A172 (cell line): ENCODE measurements at places on chromosomes 7 and 10. TPM values are rescaled to one million over a fixed set of nuclear protein-coding genes. Genes with fewer than 3 reads are reported as not detected.

AGAP6 gene
- total RNA-seq: 0.62 and 3.6 TPM in 2 replicates

TMEM236 gene
- 0.05 and 0.12 TPM in 2 replicates for total RNA-seq

CEP55 gene
- total RNA-seq: 193 and 250 TPM in 2 replicates

GCK gene
- not detected in 2 replicates for total RNA-seq

OR6V1 gene
- total RNA-seq: not detected in 2 replicates

NUDT13 gene
- 4.0 and 40.4 TPM in 2 replicates for total RNA-seq

DNA sequence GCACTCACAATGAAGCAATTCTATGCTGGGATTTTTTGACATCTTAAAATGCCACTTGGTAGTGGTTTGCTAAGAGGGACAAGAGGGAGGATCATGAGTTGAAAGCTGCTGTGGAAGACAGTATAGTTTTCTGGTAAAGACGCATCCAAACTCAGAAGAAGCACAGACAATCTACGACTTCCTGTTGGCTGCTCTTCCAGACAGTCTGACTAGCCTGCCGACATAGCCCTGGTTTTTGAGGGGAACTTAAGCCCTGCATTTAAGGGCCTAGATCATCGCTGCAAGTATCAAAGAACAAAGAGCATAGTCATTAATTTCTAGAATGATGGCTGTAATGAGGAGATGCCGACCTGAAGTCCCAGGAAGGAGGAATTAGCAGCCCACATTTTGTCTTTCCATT lies 99.9 kb upstream of the IKZF1 start:
- DNase-seq: no peak

- no peak for DNase-seq
These were observed 73.9 kb downstream of the CELF2 start for GRCh38 chr10:11091517-11092102.

DNA sequence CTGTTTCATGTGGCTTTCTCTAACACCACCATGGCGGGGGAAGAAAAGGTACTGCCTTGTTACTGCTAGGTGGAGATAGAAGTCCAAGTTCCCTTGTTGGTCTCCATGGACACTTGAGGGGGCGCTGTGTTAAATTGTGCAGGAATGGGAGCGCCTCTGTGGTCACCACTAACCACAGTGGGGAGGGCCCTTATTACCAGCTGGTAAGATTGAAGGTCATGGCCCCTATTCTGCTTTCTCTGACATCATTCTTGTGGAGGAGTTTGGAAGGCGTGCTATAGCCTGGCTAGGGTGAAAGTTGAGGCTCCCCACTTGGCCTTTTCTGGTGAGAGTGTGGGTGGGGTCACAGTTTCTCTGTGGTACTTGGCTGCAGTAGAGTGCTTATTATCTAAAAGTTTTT lies 14.9 kb upstream of the MXI1 start:
- DNase-seq: no peak

DNA sequence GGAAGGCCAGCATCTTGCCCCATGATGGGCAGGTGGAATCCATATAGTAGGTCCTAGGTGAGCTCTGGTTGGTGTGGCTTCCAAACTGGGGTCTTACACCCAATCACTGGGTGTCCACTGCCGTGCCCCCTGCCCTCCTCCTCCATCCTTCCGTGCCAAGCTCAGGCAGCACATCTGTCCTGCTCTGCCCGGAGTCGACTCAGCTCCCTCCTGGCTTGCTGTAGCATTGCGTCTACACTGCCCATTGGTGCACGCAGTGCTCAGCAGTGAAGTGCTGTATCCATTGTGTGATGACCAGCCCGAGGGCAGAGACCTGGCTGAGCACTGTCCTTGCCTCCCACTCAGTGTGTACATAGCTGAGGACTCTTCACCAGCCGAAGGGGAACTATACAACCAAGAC lies 148.4 kb downstream of the ADAM12 start:
- DNase-seq: no peak

- no peak for DNase-seq
These were observed 317.9 kb upstream of the KLF6 start for GRCh38 chr10:4102802-4103344.

DNA sequence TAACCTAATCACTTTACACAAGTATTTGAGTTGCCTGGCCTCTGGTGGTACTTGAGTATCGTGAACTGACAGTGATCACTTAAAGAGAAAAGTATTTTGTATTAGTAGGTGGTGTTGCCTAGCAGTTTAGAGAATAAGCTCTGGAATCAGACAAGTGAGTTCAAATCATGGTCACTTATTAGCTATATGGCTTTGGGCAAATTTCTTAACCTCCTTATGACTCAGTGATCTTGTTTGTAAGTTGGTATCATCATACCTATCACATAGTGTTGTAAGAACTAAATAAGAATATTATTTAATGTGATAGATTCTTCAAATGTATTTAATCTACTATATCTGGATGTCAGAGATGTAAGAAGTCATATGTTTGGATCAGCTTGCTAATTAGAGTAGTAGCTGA lies 163.8 kb downstream of the RNF133 start:
- DNase-seq: no peak

GRCh38 chr10:14742815-14743214 lies 31.9 kb downstream of the FAM107B start:
- no peak for DNase-seq

DNA sequence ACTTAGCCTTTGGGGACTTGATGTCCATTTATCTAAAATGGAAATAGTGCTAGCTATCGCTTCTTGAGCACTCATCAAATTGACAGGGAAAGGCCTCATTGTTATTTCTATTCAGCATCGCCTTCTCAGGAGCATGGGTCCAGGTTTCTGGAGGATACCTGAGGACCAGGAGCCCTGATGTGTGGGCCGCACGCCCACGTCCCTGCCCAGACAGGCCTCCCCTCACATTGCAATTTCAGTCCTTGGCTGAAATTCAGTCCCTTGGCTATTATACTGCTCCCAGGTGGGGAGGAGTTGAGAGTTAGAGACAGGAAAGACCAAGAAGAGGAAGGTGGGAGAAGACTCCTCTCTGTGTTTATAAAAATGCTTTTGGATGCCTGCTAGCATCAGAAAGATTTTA lies 38.9 kb downstream of the GPRIN2 start:
- no peak for DNase-seq

DNA sequence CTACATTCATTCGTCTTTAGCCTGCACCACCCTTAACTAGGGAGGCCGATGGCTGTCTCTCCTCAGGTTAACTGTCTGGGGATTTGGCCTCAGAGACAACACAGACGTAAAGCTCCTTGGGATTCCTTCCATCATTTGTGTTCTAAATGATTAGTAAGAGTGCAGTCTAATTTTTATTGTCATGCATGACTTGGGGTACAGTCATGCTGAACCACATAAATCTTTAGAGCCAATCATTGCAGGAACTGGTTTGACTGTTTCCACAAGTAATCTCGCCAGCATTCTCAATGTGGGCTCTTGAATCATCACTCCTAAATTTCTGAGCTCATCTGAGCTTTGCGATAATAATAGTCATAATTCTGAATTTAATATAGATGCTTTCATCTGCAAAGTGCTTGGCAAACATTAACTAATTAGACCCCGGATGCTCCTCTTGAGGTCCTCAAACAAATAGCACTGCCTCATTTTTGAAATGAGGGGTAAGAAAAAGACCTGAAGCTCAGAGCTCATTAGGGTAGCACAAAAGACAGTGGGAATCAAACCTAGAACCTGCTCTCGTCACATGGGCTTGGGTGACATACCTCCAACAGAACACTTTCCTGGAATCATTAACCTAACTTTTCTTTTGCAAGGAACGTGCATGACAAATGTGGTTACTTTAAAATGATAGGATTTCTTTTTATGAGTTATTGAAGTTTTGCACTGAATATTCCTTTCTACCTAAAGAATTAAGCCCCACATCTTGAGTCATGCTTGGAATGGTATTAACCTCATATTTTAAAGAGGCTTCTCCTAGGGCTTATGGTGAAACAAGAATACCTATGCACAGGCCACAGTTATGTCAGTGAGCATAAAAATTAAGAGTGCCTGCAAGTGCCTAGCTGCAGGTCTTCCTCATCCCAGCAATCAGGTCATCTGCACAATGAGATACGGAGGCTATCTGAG lies 118.9 kb upstream of the NRP1 start:
- peak; percentile 65 for DNase-seq

- DNase-seq: no peak
These were observed 1.2 kb downstream of the GAL3ST4 start for GRCh38 chr7:100166970-100167911.

GRCh38 chr7:1607696-1608095 lies 37.9 kb upstream of the PSMG3 start:
- peak; percentile 53 for DNase-seq

- DNase-seq: no peak
These were observed 62.0 kb upstream of the NRBF2 start for GRCh38 chr10:63071145-63071544.

DNA sequence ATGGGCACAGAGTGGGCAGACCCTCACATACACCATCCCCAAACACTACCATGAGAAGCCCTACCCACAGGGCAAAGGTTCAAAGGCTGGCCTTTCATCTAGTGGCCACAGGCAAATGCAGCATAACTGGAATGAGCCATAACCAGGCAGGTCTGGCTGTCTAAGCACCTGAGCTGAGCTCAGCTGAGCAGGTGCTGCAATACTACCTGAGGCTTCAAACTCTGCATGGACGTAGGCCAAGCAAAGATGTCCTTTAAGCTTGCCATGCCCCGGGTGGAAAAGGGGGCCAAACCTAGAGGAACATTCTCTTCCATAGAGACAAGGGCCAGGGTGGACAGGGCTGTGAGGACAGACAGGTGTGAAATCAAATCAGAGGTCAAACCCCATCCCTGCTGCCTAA lies 65.3 kb upstream of the CAMK2B start:
- no peak for DNase-seq

- no peak for DNase-seq
These were observed 450.2 kb downstream of the PLXNA4 start for GRCh38 chr7:132125872-132126595.

DNA sequence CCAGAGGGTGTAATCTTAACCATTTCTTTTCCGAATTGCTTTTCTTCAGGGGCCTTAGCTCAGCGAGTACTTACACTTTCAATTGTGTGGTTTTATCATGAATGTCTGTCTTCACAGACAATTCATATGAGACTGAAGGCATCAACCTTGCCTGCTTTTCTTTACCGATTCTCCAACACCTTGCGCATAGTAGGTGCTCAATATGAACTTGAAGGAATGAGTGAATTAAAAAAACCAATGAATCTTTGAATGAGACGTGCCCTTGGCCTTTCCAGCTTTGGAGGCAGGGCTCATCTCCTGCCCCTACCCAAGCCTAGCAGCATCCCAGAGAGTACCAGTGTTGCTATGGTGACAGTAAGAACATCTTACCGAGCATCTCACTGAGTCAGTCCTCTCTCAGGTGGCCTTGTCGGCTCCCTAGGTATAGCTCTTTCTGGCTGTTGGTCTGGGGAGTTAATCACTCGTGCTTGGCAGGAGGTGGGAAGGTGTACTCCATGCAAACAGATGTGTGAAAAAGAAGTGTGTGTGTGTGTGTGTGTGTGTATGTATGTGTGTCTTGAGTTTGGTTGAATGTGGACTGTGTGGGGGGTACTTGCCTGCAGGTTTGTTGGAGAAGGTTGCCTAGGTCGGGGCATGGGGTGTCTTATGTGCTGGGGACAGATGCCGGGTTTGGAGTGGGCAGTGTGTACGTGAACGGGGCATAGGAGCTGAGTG lies 107.7 kb downstream of the C10orf105 start:
- DNase-seq: no peak

DNA sequence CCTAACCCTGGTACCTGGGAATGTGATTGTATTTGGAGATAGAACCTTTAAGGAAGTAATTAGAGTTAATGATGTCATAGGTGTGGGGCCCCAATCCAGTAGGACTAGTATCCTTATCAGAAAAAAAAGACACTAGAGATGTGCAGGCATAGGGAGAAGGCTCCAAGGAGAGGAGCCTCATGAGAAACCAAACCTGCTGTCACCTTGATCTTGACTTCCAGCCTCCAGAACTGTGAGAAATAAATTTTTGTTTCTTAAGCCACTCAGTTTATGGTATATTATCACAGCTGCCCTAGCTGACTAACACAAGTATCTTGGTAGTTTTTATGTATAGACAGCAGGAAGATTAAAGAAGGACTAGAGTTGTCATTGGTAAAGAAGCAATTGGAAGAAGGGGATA lies 23.9 kb upstream of the CELF2 start:
- DNase-seq: no peak

GRCh38 chr10:121138918-121139317 lies 287.8 kb downstream of the WDR11 start:
- no peak for DNase-seq

- DNase-seq: no peak
These were observed 13.4 kb downstream of the LRRC27 start for GRCh38 chr10:132345345-132345744.

DNA sequence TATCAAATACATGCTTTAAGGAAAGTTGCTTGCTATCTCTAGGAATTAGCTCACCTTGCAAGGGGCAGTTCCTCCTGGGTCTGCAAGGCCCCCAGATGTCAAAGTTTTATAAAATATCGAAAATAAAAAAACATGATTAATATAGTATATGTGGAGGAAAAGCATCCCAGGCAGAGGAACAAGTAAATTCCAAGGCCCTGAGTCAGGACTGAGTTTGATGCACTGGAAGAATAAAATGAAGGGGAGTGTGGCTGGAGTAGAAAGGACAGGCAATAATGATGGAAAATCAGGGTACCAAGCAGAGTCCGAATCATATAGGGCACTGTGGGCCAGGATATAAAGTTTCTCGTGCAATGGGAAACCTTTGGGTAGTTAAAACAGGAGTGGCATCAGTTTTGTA lies 112.4 kb upstream of the EEPD1 start:
- peak; percentile 40 for DNase-seq

DNA sequence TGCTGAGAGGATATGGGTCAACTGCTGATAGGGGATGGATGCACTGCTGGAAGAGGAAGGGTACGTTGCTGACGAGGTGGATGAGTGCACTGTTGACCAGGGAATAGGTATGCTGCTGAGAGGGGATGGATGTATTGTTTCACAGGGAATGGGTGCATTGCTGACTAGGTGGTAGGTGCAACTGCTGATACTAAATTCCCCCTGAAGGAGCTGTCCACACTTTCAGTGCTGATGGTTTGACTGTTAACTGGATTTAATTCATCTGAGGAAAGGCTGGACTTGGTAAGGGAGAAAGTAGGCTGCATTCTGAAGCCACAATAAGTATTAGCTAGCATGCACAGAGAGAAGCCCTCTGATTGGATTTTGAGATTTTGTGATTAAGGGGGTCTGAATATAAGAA lies 1196.8 kb upstream of the PHF14 start:
- peak; percentile 28 for DNase-seq

GRCh38 chr10:15361131-15361530 lies 10.0 kb downstream of the FAM171A1 start:
- no peak for DNase-seq
